ENCODE measurements at places on chromosomes 6 and 20.
A peak's percentile ranks its signal among the peaks of the same experiment; 100 is the strongest.

DNA sequence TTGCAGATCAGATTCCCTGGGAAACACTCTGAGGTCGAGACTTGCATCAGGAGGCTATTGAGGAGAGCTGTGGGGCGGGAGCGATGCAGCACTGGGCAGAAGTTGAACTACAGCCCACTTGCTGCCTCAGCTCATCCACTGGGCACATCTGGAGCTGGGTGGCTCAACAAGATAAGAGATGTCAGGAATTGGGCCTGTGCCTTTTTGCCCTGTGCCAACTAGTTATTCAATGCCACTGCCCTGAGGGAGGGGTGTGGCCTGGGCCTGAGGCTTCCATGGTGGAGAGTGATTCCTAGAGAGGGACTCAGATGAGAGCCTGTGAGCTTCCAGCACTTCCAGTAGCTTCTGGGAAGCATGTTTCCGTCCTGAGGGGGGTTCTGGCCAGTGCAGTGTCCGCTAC, 32.7 kb downstream of the BRPF3 start:
- no peak for DNase-seq

DNA sequence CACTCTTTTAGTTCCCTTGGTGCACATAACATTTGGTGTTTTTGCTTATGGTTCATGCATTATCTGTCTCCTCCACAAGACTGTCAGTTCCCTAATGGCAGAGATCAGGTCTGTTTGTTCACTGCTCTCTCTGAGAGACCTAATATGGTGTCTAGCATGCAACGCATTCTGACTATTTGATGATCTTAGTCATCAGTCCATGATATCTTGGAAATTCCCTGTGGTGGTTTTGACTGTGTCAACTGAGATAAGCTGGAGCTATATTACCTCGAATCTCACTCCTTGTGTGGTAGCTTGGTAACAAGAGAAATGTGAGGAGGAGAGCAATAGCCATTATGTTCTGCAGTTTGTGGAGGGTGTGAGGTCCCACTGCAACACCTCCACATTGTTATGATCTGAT, 229.8 kb downstream of the FRK start:
- no peak for DNase-seq

DNA sequence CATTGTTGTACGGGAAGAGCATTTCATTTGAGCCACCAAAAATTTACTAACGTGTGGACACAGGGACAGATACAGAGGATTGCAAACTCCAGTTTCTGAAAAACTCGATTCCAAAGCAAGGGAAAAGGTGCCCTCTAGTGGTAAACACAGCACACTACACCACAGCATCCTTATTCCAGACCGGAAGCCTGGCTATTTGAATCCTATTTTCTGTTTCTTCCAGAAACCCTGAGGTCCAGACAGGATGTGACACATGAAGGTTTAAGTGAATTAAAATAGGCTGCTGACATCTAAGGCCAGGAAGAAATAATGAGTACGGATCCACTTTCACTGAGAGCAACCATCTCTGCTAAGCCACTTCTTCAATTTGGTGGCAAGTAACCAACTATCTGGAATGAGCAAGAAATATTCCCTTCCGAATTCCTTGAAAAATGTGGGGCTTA, 31.8 kb upstream of the GMPR start:
- DNase-seq: no peak

GRCh38 chr6:92559611-92560010, 859.7 kb downstream of the EPHA7 start:
- no peak for DNase-seq

GRCh38 chr6:98094696-98095095, 739.7 kb upstream of the POU3F2 start:
- DNase-seq: no peak

GRCh38 chr20:18754030-18754652, 59.4 kb upstream of the SCP2D1 start:
- no peak for DNase-seq

- no peak for DNase-seq
Observed at GRCh38 chr6:16684195-16684689, 77.0 kb downstream of the ATXN1 start.

DNA sequence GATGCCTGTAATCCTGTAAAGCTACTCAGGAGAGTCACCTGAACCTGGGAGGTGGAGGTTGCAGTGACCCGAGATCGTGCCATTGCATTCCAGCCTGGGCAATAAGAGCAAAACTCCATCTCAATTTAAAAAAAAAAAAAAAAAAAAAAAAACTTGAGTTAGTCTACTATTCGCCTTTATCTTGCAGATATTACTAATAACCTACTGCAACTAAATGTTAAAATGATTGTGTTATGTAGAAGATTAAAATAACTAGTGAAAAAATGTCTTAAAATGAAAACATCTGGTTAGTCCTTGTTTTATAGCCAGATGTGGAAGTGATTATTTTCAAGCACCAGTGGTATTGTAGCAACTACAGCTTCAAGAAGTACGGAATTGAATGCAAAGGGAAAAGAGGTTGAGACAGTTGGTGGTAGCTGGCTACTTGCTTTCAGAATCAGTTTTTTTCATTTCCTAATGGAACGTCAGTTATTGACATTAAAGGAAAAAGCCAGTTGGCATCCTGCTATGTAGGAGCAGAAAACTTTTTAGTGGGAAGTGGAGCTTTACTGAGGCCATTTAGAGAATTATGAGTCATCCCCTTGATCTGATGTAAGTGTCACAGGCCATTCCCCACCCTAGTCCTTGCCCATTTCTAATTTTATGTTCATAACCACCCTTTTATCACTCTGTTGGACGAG, 43.8 kb upstream of the DYNLRB1 start:
- DNase-seq: no peak

DNA sequence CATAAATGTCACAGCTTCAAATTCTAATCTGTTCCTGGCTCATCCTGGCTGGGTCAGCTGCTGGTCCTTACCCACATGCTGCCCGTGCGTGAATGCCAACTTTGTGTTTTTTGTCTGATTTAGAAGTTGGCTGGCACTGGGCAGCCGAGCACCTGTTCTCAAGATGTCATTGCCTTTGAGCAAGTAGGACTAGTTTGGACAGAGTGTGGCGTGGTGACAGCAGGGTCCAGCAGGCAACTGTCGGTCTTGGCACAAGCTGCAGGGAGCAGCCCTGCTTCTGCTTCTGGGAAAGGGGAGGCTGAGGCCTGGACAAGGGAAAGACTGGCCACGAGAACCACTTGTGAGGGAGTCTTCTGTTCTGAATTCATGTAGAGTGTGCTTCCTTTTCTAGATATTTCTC, 26.4 kb upstream of the ADRM1 start:
- DNase-seq: no peak

DNA sequence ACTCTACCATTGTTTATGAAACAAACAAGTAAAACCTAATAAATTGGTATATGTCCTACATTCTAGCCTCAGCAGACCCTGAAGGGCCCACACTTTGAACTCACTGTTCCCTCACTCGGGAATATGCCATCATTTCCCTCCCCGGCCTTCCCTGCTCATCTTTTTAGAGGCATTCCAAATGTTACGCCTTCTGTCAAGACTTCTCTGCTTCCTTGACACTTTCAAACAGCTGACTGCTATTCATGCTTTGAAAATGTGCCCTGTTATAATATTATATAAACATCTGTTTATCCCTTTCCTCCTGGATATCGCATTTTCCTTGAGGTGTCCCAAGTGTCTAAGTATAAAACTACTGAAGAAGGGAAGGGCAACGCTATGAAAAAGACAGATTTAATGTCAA, 249.5 kb upstream of the THEMIS start:
- DNase-seq: no peak

DNA sequence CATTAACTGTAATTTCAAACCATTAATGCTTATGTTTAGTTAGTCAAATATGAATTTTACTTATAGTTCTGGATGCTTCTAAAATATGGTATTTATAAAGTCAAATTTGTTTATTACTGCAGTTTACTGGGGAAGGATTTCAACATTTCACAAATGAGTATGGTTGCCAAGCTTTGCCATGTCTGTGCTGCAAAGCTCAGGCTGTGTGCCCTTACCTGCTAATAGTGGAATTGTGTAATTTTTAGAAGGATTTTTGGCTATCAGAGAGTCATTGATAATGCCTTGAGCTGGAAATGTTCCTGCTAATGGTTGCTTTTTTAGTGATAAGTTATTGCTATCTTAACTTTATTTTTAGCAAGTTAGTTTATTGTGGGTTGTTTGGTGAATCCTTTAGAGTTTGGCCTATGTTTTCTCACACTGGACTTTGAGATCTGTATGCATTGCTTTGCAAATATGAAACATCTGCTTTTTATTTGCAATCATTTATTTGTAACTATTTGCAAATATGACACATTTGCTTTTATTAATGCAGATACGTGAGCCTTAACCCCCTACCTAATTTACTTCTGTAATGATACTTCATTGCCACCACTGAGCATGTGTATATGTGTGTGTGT, 105.8 kb downstream of the CD109 start:
- no peak for DNase-seq

- DNase-seq: no peak
Observed at GRCh38 chr6:135428078-135428477, 69.5 kb downstream of the AHI1 start.

- no peak for DNase-seq
Observed at GRCh38 chr20:1894951-1895673, at the start of gene SIRPA. Gene SIRPA (plus strand): TSS chr20:1895407. CDS start chr20:1895448, 41 bp downstream.

DNA sequence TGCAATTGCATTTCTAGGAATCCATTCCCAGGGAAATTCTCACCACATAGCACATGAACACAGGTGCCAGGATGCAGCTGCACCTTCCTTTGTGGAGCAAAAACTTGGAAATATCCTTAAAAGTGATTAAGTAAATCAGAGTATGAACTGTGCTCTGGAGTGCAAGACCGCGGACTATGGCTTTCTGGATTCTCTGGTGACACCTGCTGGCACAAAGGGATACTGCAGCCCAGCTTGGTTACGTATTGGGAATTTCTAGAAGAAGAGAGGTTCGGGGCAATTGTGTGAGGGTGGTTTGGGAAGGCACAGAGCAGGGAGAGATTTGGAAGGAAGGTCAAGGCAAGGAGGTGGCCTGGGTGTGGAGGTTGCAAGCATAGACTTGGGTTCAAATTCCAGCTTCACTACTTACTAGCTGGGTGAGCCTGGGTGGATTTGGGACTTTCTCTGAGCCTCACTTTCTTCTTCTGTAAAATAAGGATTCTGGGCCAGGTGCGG, 15.9 kb upstream of the PEDS1 start:
- DNase-seq: peak; percentile 95

- no peak for DNase-seq
Observed at GRCh38 chr20:38192323-38192885, 27.3 kb upstream of the TGM2 start.

DNA sequence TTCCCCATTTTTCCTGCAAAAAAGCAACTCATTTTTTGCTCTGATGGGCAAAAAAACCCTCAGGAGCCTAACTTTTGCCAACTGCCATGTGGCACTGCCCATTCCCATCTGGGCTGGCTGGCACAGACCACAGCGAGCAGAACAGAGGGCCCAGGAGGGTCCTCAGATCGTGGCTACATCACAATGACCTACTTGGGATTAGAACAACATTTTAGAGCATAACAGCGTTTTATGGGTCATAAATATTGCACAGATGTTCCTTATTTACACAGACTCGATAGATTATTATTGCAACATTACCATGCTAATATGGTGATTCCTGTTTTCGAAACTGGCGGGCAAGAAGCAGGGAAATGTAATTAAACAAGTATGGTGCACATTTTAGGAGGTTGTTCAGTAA, 28.0 kb downstream of the PTPRT start:
- no peak for DNase-seq

- no peak for DNase-seq
Observed at GRCh38 chr20:8523684-8524083, 391.6 kb downstream of the PLCB1 start.

- no peak for DNase-seq
Observed at GRCh38 chr20:3406481-3407039, 909 bp downstream of the DNAAF9 start.

DNA sequence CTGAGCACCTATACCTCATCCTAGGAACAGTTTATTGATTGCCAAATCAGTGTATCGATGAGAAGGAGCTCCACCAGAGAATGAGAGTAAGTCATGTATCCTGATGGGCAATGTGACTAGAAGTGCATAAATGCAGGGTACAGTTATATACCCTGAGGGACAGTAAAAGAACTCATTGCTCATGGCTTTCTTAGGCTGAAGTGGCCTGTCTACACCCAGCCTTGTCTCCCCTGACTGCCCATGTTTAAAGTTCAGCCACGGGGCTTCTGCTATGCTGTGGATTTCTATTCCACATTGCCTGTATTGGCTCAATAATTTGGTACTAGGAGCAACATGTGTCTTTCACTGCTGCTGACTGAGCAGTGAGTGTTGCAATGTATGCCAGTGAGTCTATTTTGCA, 400.4 kb upstream of the IMPG1 start:
- no peak for DNase-seq

- no peak for DNase-seq
Observed at GRCh38 chr20:15645816-15646215, 927.4 kb downstream of the KIF16B start.

DNA sequence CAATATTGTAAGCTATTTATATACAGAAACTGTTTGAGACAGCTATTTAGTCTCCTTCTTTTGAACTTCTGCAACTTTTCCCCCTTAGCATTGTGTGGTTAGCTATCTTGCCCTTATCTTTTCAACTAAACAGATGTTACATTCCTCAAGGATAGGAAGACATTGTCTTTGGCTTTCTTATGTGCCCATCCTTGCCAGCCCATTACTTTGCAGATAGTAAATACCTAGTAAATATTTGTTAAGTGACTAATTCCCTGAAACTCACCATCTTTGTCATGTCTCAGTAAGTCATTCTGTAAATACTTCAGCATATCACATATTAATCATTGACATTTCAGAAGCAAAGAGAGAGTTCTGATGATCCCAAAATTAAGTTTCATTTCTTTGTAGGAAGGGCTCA, 69.1 kb upstream of the FLRT3 start:
- DNase-seq: no peak

- no peak for DNase-seq
Observed at GRCh38 chr6:3352678-3353077, 93.9 kb downstream of the PSMG4 start.

DNA sequence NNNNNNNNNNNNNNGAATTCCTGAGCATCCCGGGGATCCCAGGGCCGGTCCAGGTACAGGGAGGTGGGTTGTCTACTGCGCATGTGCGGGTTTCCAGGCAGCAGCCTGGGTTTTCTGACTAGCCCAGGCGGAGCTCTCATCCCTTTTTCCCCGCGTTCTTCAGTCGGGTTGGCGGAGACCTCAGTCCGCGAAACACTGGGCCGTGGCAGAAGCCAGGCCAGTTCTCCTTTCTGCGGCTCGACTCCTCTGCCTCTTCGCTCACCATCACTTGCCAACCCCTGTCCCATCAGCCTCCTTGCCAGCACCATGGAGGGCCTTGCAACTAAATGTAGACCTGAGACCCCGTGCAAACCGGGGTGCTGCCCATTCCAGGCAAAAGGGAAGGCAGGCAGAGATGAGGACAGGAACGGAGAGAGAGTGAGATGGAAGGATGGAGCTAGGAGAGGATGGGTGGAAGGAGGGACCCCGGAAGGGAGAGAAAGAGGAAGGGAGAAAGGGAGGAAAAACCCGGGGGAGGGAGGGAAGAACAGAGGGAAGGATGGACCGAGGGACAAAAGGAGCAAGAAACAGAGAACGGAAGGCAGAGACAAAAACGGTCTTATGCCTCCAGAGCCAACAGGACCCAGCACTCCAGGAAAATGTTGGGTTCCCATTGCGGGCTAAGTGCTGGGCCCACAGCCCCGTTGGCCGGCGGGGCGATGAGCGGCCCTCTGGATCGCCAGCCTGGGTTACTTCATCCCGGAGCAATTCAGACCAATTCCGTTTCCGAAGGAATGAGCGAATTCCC, 445.4 kb upstream of the DEFB115 start:
- peak; percentile 64 for DNase-seq

- DNase-seq: no peak
Observed at GRCh38 chr20:21182832-21183563, 57.1 kb downstream of the KIZ start.

Data from activated CD8-positive, alpha-beta memory T cell treated with anti-CD3 and anti-CD28 coated beads, Interleukin-2, amount 50 U/mL, for 48 hours (primary cell).